ENCODE measurements at places on chromosomes 5 and 9. TPM values are rescaled to one million over a fixed set of nuclear protein-coding genes. Genes with fewer than 3 reads are reported as not detected.
A peak's percentile ranks its signal among the peaks of the same experiment; 100 is the strongest.

- no peak overlapping the region for H3K27ac ChIP-seq
- no peaks in the 10 kb centered on the region for H3K36me3 ChIP-seq
- no peak overlapping the region for H3K4me3 ChIP-seq
- no peaks in the 10 kb centered on the region for H3K27me3 ChIP-seq
These were observed 107.3 kb upstream of the WWC1 start for GRCh38 chr5:168184103-168184502.

- no peak overlapping the region for H3K27ac ChIP-seq
- no peaks in the 10 kb centered on the region for H3K36me3 ChIP-seq
- H3K4me3 ChIP-seq, result no peak overlapping the region
- no peaks in the 10 kb centered on the region for H3K4me1 ChIP-seq
- DNase-seq, result no peak
These were observed 13.4 kb downstream of the OLFML2A start for GRCh38 chr9:124790301-124790700.

DNA sequence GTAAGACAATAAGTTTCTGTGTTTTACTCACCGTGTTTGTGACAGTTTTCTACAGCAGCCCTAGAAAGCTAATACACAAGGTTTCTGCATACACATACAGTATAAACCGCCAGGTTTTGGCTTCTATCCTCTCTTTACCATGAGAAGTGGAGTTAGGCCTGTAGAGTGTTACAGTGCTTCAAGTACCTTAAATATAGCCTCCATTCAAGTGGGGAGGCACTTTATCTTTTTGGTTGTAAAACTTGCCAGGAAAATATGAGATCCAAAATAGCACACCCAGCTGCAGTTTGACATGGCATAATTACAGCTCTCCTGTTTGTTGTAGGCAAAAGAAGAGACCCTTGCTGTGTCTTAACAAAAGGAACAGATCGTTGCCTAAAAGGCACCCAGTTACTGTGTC lies 90.3 kb upstream of the PTPN3 start:
- no peak overlapping the region for H3K27ac ChIP-seq
- no peak overlapping the region for H3K4me3 ChIP-seq
- no peaks in the 10 kb centered on the region for H3K36me3 ChIP-seq
- DNase-seq, result no peak
- H3K4me1 ChIP-seq, result no peaks in the 10 kb centered on the region

GRCh38 chr5:17077440-17078233 lies 139.8 kb upstream of the BASP1 start:
- H3K27me3 ChIP-seq, result no peaks in the 10 kb centered on the region
- H3K4me3 ChIP-seq, result no peak overlapping the region
- H3K27ac ChIP-seq, result no peak overlapping the region
- no peaks in the 10 kb centered on the region for H3K36me3 ChIP-seq

DNA sequence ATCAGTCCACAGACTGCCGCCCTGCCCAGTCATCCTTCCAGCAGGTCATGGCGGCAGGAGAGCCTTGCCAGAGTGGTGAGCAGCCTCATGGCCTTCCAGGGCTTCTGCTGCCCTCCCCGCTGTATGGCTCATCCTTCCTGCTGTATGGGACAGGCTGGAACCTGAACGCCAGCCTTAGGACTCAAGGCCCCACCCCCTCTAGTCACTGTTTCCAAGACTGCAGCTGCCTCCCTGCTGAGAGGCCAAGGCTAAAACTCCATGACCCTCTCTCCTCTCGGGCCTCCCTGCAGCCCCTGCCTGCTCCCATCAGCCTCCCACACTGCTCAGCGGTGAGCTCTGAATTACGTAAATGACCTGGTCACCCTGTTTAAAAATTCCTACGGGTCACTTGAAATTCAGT lies 227.5 kb downstream of the AGTPBP1 start:
- no peaks in the 10 kb centered on the region for H3K27me3 ChIP-seq
- no peak overlapping the region for H3K27ac ChIP-seq
- no peaks in the 10 kb centered on the region for H3K36me3 ChIP-seq
- no peak overlapping the region for H3K4me3 ChIP-seq
- H3K4me1 ChIP-seq, result no peaks in the 10 kb centered on the region
- DNase-seq, result no peak

DNA sequence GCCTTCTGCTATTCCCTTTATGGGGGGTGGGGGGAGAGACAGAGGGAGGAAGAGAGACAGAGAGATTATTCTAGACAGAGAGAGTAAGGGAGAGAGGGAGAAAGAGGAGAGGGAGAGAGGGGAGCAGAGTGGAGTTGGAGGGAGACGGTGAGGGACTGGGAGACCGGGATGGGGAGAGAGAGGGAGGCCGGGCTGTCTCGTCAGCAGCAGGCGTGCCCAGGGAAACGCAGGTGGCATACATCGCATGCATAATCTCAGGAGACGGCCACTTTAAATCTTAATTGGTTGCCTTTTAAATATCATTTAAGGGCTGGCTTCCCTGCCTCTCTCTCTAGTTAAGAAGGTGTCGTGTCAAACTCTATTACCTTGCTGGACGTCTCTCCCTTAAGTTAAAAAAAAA lies 8.4 kb downstream of the IRX4 start:
- no peak overlapping the region for H3K27ac ChIP-seq
- DNase-seq, result no peak
- H3K4me3 ChIP-seq, result no peak overlapping the region
- no peaks in the 10 kb centered on the region for H3K36me3 ChIP-seq
- H3K4me1 ChIP-seq, result no peaks in the 10 kb centered on the region
- peaks cover 49% of the 10 kb centered on the region for H3K27me3 ChIP-seq

GRCh38 chr5:147509041-147509709 lies 693 bp downstream of the DPYSL3 start:
- H3K4me1 ChIP-seq, result no peaks in the 10 kb centered on the region
- peaks cover 7% of the 10 kb centered on the region for H3K27me3 ChIP-seq
- peak overlapping the region; percentile 71 for H3K27ac ChIP-seq
- peak; percentile 29 for DNase-seq
- H3K4me3 ChIP-seq, result peak overlapping the region; percentile 47

- no peaks in the 10 kb centered on the region for H3K36me3 ChIP-seq
- H3K27me3 ChIP-seq, result no peaks in the 10 kb centered on the region
- H3K4me1 ChIP-seq, result no peaks in the 10 kb centered on the region
- H3K27ac ChIP-seq, result no peak overlapping the region
These were observed 31.5 kb upstream of the IER5L start for GRCh38 chr9:129209580-129209979.

DNA sequence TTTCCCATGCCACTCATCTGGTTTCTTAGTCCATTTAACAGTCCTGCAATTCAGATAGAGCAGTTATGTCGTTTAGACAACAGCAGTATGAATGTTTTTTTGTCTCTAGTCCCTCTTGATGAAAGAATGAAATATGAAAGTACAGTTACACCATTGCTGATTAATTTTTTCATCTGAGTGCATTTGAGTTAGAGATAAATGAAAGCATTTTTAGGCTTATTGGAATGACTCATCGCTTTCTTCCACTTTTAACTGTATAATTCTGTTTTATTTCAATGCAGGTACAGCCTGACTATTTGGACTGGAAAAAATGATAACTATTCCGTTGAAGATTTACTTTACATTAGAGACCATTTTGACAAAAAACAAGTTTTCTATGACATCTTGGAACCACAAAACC lies 28.7 kb downstream of the ANKRD34B start:
- no peak overlapping the region for H3K27ac ChIP-seq
- no peak overlapping the region for H3K4me3 ChIP-seq
- DNase-seq, result no peak
- no peaks in the 10 kb centered on the region for H3K36me3 ChIP-seq
- H3K4me1 ChIP-seq, result no peaks in the 10 kb centered on the region

DNA sequence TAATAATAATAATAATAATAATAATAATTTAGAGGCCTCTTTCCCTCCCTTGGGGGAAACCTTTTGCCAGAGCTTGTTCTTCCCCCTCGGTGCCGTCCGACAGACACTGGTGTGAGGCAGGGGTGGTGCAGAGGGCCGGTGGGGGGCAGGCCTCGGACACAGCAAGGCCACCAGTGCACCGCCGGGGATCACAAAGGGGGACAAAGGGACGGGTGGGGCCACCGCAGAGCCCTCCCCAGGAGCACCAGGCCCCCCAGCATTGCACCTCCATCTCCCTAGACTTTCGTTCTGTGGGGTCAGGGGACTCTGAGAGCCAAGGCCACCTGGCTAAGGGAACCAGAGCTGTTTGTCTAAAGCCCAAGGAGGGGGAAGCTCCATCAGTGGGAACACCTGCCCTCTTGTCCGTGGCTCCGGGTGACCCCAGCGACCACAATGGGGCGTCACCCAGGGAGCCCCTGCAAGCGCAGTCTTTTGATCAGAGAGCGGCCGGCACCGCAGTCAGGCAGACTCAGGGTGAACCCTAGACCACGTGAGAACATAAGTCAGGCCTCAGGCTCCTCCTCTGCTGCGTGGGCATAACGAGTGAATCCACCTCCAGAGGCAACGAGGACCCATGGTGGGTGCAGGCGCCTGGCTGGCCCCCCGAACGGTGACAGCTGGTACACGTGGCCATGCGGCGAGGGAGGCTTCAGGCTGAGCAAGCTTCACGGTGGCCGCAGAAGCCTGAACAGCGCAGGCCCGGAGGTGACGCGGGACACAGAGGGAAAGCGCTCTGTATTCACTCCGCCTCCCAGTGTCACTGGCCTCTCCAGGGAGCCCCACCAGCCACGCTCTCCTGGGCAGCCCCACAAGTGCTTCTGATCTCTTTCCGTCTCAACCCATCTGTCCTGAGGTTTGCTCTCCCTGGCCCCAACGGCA lies 12.0 kb upstream of the QSOX2 start:
- H3K4me1 ChIP-seq, result no peaks in the 10 kb centered on the region
- no peak overlapping the region for H3K27ac ChIP-seq
- no peaks in the 10 kb centered on the region for H3K36me3 ChIP-seq
- no peak for DNase-seq
- H3K27me3 ChIP-seq, result no peaks in the 10 kb centered on the region

- H3K36me3 ChIP-seq, result no peaks in the 10 kb centered on the region
- H3K4me1 ChIP-seq, result no peaks in the 10 kb centered on the region
- H3K27me3 ChIP-seq, result no peaks in the 10 kb centered on the region
These were observed 682.4 kb downstream of the MAT2B start for GRCh38 chr5:164187785-164188184.

- no peaks in the 10 kb centered on the region for H3K36me3 ChIP-seq
- no peaks in the 10 kb centered on the region for H3K27me3 ChIP-seq
- H3K27ac ChIP-seq, result no peak overlapping the region
- no peak overlapping the region for H3K4me3 ChIP-seq
- H3K4me1 ChIP-seq, result no peaks in the 10 kb centered on the region
These were observed 171.2 kb upstream of the S1PR3 start for GRCh38 chr9:88820055-88820454.

DNA sequence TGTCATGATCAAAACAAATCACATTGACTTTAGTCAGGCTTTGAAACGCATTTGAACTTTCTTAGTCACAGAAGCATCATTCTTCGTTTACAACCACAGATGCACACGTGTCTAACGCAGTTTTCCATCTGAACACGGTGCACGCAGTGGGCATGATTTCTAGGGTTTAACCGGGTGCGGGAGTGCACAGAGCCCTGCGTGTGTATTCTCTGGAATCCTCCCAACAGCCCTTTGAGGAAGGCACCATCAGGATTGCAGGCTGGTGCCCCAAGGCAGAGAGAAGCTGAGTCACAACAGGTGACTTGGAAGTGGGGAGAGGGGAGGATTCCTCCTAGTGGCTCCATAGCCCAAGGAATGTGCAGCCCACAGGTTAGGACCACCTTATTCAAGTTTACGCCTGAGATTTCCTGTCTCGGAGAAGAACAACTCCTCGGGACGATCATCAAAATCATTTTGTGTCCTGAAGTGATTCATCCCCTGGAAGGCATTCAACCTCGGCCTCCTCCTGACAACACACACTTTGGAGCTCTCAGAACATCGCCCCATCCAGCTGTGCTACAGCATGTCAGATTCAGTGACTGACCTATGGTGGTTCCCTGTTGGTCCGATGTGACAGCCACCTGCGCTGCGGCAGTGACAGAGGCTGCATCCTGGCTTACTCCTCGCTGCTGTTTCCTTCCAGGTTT lies 13.1 kb downstream of the ROPN1L start:
- DNase-seq, result no peak
- H3K4me3 ChIP-seq, result no peak overlapping the region
- no peaks in the 10 kb centered on the region for H3K36me3 ChIP-seq
- H3K27me3 ChIP-seq, result no peaks in the 10 kb centered on the region

GRCh38 chr9:98533866-98534265 lies 174.9 kb downstream of the GABBR2 start:
- H3K27me3 ChIP-seq, result no peaks in the 10 kb centered on the region
- DNase-seq, result no peak
- no peaks in the 10 kb centered on the region for H3K36me3 ChIP-seq
- H3K4me3 ChIP-seq, result no peak overlapping the region
- no peak overlapping the region for H3K27ac ChIP-seq
- H3K4me1 ChIP-seq, result no peaks in the 10 kb centered on the region

DNA sequence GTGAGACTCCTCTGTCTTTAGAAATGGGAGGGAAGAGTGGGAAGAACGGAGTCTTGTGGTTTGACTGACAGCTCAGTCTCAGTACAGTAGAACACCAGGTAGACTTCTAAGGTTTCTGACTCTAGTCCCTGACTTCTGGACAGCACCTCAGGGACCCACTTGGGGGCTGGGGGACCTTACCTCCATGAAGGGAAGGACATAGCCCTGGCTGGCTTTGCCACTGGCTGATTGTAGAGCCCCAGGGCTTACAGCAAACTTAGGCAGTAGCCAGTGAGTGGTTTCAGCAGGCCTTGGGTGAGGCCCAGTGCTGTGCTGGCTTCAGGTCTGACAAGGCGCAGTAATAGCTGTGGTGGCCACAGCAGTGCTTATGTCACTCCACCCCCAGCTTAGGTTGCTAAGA lies 290.0 kb upstream of the PRR16 start:
- H3K27me3 ChIP-seq, result no peaks in the 10 kb centered on the region
- H3K4me3 ChIP-seq, result no peak overlapping the region
- no peaks in the 10 kb centered on the region for H3K36me3 ChIP-seq

DNA sequence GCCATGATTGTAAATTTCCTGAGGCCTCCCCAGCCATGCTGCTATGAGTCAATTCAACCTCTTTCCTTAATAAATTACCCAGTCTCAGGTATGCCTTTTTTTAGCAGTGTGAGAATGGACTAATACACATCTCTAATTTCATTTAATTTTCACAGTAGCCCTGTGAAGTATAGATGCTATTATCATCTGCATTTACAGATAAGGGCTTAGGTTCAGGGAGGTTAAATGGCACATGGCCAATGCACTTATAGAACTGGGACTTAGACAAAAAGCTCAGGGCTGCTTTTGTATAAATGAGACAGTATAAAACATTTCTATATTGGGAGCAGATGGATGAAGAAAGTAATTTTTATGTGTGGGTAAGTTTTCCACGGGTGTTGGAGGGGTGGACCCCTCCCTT lies 62.9 kb upstream of the PANK3 start:
- no peak for DNase-seq
- no peaks in the 10 kb centered on the region for H3K4me1 ChIP-seq
- no peak overlapping the region for H3K27ac ChIP-seq
- no peaks in the 10 kb centered on the region for H3K36me3 ChIP-seq
- H3K27me3 ChIP-seq, result no peaks in the 10 kb centered on the region

- H3K4me3 ChIP-seq, result peak overlapping the region; percentile 91
- H3K27ac ChIP-seq, result peak overlapping the region; percentile 99
- no peaks in the 10 kb centered on the region for H3K36me3 ChIP-seq
- DNase-seq, result peak; percentile 73
- H3K27me3 ChIP-seq, result no peaks in the 10 kb centered on the region
These were observed 495 bp downstream of the OSTF1 start for GRCh38 chr9:75088646-75089372.

PCDHGB2 gene
- total RNA-seq, result 1.8 TPM

NFIB gene
- total RNA-seq, result 53.0 TPM

PCDHA3 gene
- 0.11 TPM for total RNA-seq

SMC5 gene
- total RNA-seq, result 35.9 TPM

ADAMTS16 gene
- total RNA-seq, result 0.16 TPM

DEPDC1B gene
- 8.4 TPM for total RNA-seq

PCSK5 gene
- 55.3 TPM for total RNA-seq

CHSY3 gene
- 0.42 TPM for total RNA-seq

CYSRT1 gene
- total RNA-seq, result 0.64 TPM

PTGES gene
- total RNA-seq, result 5.1 TPM

KIF4B gene
- not detected for total RNA-seq

EPB41L4A gene
- 18.0 TPM for total RNA-seq

IFNK gene
- not detected for total RNA-seq

HNRNPA0 gene
- total RNA-seq, result 31.0 TPM

PCDHB11 gene
- total RNA-seq, result 2.2 TPM

Measured in colonic mucosa (tissue), 4 donors.